T-cell (primary cell): ENCODE measurements at places on chromosomes 7 and 10.

DNA sequence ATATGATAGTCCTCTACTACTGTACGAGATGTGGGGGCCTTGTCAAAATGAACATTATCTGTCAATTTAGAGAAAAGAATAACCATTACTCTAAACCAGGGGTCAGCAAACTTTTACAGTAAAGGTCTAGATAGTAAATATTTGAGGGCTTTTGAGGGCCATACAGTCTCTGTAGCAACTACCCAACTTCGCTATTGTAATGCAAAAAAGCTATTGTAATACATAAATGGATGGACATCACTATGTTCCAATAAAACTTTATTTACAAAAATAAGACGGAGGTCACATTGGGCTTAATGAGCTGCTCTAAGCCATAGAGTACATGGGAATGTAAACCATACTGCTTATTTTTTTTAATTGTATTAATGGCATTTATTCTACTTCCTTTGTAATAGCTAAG, 477.8 kb upstream of the GALNT17 start:
- DNase-seq: no peak

DNA sequence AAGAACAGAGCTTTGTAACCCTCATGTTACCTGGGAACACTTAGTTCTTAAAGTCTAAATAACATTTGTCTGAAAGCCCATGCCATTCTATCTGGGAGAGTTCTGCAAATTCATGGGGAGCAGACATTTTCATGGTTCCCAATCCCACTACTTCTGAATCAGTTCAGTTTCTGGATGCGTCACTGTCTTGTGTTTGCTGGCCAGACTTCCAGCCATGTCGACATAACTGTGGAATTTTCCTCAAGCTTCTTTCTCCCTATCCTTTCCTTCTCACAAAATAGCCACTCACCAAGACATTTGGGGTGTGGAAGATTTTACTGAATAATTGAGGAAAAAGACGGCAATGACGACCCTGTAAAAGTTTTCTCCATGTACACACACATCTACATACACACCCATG, 272.5 kb downstream of the NEBL start:
- no peak for DNase-seq

- no peak for DNase-seq
Measured at GRCh38 chr7:44569959-44570358, 3.7 kb downstream of the DDX56 start.

DNA sequence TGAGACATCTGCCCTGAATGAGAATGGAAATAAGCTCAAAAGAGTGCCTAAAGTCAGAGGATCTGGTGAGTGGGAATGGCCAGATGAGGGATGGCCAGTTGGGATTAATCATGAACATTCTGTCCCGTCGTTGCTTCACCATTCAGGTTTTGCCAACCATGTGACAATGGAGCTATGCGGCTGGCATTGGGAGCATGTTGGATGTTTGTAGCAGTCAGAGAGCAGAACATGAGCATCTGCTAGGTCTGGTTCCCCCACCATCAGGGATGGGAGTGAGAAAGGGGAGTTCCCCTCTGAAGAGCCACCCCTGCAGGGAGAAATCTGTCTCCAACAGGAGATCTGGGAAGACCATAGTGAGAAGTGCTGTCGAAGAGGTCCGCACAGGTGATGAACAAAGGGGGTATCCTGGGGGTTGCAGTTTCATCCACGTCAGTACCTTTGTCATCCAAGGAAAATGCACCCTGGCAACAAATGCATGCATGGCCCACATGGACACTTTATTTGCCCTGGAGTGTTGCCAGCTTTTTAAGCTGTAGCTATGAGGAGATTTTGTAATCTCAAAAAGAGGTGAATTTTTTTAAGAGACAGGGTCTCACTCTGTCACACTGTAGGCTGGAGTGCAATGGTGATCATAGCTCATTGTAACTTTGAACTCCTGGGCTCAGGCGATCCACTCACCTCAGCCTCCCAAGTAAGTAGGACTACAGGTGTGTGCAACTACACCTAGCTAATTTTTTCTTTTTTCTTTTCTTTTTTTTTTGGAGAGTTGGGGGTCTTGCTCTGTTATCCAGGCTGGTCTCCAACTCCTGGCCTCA, 190.2 kb downstream of the CAMK1D start:
- DNase-seq: no peak

DNA sequence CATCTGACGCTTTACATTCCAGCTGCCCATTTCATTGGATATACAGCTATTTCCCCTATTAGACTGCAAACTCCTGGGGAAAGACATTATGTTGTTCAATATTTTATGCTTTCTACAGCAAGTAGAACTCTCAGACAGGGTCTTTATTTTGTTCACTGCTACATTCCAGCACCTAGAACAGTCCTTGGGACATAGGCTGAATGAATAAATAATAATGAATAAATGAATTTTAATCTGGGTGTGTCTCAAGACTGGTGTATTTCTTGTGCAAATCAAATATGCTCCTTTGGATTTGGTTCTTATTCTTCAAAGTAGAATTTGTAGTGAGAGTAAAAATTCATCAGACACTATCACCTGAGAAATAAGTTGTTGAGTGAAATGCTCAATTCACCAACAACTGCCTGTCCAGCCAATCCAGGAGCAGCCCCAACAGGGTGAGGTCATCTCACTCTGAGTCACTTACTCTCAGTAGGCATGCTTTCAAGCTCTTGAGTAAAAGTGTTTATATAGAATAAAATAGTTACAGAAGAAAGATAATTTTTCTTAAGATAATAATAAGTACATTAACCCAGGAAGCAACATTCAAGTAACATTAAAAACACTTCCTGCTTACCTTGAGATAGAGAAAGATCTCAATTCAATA, 287.5 kb upstream of the NPVF start:
- no peak for DNase-seq

DNA sequence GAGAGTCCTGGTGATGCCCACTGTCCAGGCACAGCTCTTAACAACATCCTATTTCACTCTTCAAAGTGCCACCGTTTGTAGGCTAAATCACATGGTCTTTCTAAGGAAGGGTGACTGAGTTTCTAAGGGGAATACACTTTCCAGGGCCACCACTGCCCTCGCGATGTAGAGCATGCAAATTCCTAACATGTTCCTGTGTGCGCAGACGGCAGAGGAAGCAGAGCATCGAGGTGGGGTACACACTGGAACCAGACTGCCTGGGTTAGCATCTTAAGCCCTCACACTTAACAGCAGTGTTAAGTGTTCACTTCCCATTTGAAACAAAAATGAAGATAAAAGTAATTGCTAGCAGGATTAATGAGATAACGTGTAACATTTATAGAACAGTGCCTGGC, 3.0 kb downstream of the VOPP1 start:
- no peak for DNase-seq

GRCh38 chr10:87700031-87700796, 40.5 kb downstream of the PAPSS2 start:
- DNase-seq: no peak

DNA sequence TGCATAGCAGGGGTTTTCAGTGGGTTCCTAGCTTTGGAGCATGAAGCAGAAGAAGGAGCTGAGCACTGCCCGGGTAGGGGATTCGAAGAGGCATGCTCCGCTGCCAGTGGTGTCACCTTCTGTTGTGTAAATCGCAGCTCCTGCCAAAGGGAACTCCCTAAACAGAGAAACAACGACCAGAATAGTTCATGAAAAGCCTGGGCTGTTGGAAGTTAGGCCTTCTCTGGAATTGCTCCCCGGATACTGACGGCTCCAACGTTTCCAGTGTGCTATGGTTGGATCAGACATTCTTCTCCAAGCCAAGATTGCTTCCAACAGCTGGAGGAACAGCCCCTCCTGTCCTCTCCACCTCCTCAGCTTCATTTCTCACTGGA, 546.0 kb upstream of the FZD8 start:
- DNase-seq: no peak

DNA sequence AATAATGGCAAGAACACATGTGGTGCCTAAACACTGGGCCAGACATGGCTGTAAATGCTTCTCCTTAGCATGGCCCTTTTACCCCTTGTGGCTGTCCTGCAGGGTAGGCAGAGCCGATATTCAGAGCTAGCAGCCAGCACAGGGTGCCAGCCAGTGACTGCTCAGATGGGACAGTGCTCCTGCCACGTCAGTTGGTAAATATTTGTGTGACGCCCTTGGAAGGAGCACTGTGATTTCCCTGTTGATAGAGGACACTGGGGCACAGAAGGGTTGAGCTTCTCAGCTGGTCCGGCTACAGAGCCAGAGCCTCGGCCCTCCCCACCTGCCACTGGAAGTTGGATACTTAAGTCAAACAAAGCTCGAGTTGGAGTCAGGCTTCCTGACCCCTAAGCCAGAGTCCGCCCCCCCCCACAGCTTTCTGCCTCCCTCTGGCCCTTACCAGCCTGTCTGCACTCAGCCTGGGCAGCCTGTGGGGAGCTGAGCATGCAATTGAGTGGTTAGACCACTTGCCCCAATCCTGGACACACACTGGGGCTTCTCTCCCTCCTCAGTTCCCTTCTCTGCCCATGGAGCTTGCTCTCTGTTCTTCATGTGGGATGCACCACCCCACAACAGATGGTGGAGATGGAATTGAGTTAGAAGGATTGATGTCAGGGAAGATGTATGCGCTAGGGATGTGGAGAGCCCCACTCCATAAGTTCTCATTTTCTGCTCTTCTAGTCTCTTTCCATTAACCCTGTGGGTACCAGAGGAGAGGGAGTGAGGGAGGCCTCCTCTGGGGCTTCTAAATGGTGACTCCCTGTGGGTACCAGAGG, 350.8 kb downstream of the PLXNA4 start:
- DNase-seq: no peak

- peak; percentile 28 for DNase-seq
Measured at GRCh38 chr7:154928136-154929005, 74.6 kb downstream of the PAXIP1 start.

GRCh38 chr7:44232396-44232795, 31.6 kb downstream of the YKT6 start:
- DNase-seq: no peak

DNA sequence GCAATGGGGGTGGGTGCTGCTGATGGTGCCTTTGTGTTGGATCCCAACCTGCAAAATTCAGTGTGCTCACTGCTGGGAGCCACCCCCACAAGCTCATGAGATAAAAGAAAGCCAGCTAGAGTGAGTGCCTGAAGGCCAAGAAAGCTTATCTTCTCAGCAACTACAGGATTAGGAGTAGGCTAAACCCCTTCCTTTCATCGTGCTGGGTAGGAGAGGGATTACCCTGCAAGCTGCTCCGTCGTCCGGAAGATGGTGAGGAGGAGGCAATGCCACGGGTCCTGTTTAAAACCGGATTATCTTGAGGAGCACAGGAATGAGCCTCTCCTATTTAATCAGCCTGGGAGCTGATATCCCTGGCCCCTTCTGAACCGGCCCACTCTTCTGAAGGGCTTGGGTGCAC, 258.0 kb downstream of the GALNT17 start:
- no peak for DNase-seq

GRCh38 chr10:120713573-120714205, 137.5 kb upstream of the WDR11 start:
- no peak for DNase-seq

DNA sequence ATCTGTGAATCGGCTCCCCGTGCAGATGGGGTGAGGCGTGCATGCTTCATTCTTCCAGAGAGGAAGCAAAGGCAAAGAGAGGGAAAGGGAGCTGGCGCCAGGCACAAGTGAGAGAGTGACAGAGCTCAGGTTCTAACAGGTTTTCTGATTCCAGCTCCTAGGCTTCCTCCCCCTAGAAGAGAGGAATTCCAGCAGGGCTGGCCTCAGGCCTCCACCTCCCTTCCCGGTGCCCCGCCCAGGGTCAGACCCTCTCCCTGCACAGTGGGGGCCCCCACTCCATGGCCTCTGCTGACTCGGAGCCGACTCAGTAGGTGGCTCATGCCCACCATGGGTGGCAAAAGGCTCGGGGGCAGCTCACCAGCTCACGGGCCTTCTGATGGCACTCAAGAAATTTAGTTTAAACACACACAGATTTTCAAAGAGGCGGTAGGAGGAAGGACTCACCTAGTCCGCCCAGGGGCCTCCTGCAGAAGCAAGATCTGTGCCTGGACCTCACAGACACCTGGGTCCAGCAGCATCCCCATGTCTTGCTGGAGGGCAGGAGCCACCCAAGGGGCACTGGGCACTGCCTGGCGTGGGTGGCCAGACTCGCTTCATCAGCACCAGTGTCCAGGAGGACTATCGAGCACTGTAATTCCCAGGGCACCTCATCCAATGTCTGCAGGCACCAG, 183.5 kb downstream of the MAD1L1 start:
- DNase-seq: no peak

GRCh38 chr10:120891365-120891764, 40.2 kb downstream of the WDR11 start:
- no peak for DNase-seq

GRCh38 chr10:16843252-16843870, 26.1 kb upstream of the RSU1 start:
- no peak for DNase-seq

DNA sequence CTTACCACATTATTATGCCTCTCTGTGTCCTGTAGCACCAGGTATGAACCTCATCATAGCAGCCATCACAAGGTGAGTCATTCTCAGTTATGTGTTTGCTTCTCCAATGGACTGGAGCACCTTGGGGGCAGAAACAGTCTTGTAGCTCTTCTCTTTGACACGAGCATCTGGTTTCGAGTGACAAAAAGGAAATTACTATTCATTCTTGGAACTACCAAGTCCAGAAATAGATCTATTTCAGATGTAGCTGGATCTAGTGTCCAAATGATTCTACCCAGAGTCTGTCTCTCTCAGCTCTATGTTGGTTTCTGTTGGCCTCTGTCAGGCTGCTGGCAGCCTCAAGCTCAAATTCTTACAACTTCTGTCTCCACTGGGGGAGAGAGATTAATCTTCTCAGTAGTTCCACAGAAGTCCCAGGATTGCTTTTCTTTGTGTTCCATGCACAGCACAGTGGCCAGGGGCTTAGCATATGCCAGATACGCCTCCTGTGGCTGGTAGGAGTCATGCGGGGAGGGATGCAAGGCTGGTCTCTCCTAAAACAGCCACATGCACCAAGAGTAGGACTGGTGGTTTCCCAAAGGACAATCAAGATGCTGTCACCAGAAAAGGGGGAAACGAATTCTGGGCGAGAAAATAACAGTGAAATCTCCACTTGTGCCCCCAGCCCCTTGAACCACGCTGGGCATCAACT, 37.2 kb upstream of the PAPSS2 start:
- DNase-seq: no peak

DNA sequence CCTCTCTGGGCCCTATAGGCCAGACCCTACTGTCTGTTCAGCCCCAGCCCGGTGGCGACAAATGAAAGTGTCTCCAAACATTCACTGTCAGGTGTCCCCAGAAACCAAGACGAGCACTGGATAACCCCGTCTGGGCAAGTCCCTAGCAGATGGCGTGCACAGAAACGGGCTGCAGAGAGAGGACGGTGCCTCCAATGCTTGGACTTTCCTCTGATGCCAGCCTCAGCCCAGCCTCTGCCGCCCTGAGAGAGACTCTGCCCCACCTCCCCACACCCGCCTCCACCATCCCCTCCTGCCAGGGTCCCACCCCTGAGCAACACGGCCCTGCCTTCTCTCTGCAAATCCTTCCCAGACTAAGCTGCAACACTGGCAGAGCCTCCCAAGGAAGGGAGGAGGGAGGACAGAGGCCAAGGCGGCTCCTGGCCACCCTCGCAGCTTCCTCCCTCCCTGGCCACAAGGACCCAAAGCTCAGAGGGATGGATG, 7.4 kb upstream of the LFNG start:
- DNase-seq: no peak
